ENCODE measurements at places on chromosomes 11 and 22. TPM values are rescaled to one million over a fixed set of nuclear protein-coding genes. Genes with fewer than 3 reads are reported as not detected.

GRCh38 chr22:44441401-44442185 is 56.4 kb downstream of the RTL6 start:
- no peak overlapping the region for H3K4me3 ChIP-seq
- no peak overlapping the region for H3K27ac ChIP-seq
- peaks cover 28% of the 10 kb centered on the region for H3K4me1 ChIP-seq
- no peaks in the 10 kb centered on the region for H3K27me3 ChIP-seq

DNA sequence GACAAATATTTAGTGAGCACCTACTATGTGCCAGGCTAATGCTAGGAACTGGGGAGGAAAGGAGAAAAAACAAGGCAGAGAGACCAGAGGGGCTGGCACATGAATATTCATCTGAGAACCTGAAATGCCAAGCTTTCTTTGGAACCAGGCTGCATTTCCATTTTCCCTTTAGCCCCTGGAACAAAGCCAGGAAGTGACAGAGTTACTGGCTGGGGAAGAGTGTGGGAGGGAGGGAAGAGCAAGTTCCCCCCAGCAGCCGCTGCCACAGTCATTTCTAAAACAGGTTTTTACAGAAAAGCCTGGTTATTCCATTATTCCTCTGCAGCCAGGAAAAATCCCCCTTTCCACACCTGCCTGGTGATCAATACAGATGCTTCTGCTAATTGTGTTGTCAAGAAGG is 97.0 kb downstream of the SPON1 start:
- no peaks in the 10 kb centered on the region for H3K27me3 ChIP-seq
- DNase-seq: no peak
- H3K4me1 ChIP-seq: no peaks in the 10 kb centered on the region
- H3K36me3 ChIP-seq: no peaks in the 10 kb centered on the region
- no peak overlapping the region for H3K4me3 ChIP-seq
- H3K27ac ChIP-seq: no peak overlapping the region

DNA sequence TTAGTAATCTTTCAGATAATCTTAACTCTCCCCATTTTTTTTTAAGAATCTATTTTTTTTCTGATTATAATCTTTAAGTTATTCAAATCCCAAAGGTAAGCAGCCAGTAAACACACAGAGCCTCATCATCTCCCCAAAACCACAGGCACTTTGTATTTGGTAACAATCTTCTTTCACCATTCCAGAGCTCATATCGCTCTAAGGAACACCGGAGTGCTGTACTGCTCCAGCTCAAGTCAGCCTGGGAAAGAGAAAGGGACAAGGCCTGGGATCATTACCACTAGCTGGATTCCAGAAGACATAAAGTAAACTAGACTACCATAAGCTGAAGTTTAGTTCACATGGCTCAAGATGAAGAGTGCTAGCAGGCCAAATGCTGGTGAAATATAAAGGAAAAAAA is 73.0 kb upstream of the APOA1 start:
- H3K4me1 ChIP-seq: peaks cover 30% of the 10 kb centered on the region
- H3K27ac ChIP-seq: peak overlapping the region; percentile 74
- no peak for DNase-seq
- H3K27me3 ChIP-seq: no peaks in the 10 kb centered on the region

DNA sequence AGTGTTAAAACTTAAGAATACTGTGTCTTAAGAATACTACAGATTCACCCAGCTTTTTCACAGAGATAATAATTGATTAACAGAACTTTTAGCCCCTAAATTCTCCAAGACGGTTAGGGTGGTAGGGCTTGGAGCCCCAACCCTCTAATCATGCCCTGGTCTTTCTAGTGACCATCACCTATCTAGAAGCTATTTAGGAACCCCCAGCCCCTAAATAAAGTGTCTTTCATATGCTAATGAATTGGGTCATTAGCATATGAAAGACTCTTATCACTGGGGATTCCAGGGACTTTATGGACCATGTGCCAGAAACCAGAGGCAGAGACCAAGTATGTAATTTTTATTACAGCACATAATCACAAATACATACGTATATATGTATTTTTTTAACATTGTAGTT is 999.7 kb upstream of the RAG2 start:
- no peak for DNase-seq
- no peak overlapping the region for H3K27ac ChIP-seq
- H3K4me1 ChIP-seq: no peaks in the 10 kb centered on the region
- H3K27me3 ChIP-seq: no peaks in the 10 kb centered on the region
- H3K4me3 ChIP-seq: no peak overlapping the region

DNA sequence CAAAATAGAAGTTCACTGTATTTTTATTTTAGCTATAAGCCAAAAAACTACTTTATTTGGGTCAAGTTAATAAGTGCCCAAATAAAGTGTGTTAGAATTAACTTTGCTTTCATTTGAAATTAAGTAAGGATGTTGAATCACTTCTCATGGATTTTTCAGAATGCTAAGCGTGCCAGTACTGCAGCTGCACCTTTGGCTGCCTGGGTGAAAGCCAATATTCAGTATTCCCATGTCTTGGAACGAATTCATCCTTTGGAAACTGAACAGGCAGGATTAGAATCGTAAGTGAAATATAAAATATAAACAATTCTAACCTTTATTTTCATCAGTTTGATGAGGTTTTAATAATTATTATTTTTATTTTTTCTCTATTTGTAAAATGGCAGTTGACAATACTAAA is 113.6 kb downstream of the DYNC2H1 start:
- no peaks in the 10 kb centered on the region for H3K36me3 ChIP-seq
- no peak overlapping the region for H3K4me3 ChIP-seq

DNA sequence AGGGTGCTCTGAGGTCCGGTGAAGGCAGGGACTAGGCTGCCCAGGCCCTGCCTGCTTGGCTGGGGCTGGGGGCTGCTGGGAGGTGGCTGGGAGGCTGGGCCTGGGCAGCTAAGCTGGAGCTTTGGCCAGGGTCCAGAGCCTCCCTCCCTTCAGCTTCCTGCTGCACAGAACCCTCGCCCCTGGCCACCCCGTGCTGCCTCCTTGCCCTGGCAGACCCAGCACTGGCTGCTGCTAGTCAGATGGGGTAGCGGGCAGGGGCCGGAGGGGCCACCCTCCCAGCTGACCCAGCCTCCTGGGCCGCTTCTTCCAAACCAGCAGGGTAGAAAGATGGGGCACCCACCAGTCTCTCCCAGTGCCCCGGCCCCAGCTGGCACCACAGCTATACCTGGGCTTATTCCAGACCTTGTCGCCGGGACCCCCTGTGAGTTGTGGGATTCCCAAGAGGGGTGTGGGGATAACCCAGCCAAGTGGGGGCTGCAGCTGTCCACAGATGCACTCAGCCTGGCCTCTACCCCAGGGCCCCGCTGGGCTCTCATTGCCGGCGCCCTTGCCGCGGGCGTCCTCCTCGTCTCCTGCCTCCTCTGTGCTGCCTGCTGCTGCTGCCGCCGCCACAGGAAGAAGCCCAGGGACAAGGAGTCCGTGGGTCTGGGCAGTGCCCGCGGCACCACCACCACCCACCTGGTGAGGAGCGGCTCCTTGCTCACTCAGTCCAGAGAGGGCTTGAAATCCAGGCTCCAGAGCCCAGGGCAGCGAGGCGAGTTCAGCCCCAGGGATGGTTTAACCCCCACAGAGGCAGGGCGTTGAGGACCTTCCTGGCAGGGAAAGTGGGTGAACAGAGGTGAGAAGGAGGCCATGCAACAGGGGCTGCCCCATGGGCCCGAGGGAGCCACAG is at the start of gene SYT8:
Gene SYT8 (plus strand): TSS at position 212 of the 892 bp plus-strand sequence. CDS start 116 bp downstream, at position 328.
- peak within 1 kb of the TSS; percentile 60 for H3K27ac ChIP-seq
- H3K36me3 ChIP-seq: no peaks in the 10 kb centered on the region
- DNase-seq: no peak
- H3K4me3 ChIP-seq: 0 out of 2 replicates have a peak within 1 kb of the TSS, but pooled peaks have one; percentile 24
- no peaks in the 10 kb centered on the region for H3K27me3 ChIP-seq

GRCh38 chr11:46895821-46896220 is 22.5 kb downstream of the LRP4 start:
- no peaks in the 10 kb centered on the region for H3K36me3 ChIP-seq
- no peaks in the 10 kb centered on the region for H3K27me3 ChIP-seq
- H3K4me1 ChIP-seq: peaks cover 28% of the 10 kb centered on the region
- H3K27ac ChIP-seq: no peak overlapping the region

DNA sequence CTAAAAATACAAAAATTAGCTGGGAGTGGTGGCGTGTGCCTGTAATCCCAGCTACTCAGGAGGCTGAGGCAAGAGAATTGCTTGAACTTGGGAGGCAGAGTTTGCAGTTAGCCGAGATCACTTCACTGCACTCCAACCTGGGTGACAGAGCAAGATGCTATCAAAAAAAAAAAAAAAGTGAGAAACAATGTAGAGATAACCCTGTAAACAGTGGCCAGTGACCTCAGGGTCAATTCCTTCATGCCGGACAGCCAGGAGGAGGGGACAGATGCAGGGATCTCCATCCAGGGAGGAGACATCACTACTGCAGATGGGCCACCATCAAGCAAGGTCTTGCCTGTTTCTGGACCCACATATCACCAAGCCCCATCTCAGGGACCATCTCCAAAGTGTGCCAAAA is 10.2 kb downstream of the CFL1 start:
- H3K4me3 ChIP-seq: no peak overlapping the region
- no peaks in the 10 kb centered on the region for H3K27me3 ChIP-seq
- DNase-seq: no peak
- H3K4me1 ChIP-seq: no peaks in the 10 kb centered on the region

- H3K4me3 ChIP-seq: no peak overlapping the region
- DNase-seq: no peak
- H3K27me3 ChIP-seq: no peaks in the 10 kb centered on the region
- no peaks in the 10 kb centered on the region for H3K36me3 ChIP-seq
Measured at GRCh38 chr11:88632163-88632562, 294.6 kb upstream of the CTSC start.

DNA sequence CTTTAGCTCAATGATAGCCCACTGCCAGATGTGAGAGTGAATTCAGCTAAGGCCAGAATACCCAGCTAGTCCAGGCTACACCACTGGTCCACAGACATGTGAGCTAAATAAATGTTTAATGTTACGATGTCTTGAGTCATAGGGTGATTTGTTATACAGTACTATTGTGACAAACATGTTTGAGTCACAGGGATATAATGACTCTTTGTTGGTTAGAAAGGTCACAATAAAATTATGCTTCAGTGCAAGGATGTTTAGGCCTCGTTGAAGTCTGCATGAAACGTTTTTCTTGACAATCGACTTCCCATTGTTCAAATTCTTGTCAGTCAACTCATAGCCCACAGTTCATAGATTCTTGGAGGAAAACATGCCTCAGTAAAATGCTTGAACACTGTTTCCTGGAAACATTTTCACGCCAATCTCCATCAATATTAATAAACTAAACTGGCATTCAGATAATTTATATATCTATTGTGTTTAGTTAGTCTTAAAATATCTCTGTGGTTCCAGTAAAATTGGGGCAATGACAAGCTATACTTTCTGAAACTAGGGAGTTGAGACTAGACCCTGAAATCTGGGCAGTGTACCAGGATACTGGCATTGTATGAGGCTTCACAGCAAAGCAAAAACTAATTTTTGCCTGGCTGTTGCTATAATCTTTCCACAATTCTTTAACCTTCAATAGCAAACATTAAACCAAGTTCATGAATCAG is 650.8 kb upstream of the KIRREL3 start:
- H3K4me1 ChIP-seq: no peaks in the 10 kb centered on the region
- H3K36me3 ChIP-seq: no peaks in the 10 kb centered on the region
- H3K4me3 ChIP-seq: no peak overlapping the region
- H3K27me3 ChIP-seq: no peaks in the 10 kb centered on the region
- H3K27ac ChIP-seq: no peak overlapping the region
- no peak for DNase-seq

GRCh38 chr22:48444320-48445112 is 1383.2 kb downstream of the BRD1 start:
- H3K36me3 ChIP-seq: no peaks in the 10 kb centered on the region
- no peaks in the 10 kb centered on the region for H3K4me1 ChIP-seq
- H3K27ac ChIP-seq: no peak overlapping the region
- DNase-seq: no peak
- no peak overlapping the region for H3K4me3 ChIP-seq
- peaks cover 95% of the 10 kb centered on the region for H3K27me3 ChIP-seq

DNA sequence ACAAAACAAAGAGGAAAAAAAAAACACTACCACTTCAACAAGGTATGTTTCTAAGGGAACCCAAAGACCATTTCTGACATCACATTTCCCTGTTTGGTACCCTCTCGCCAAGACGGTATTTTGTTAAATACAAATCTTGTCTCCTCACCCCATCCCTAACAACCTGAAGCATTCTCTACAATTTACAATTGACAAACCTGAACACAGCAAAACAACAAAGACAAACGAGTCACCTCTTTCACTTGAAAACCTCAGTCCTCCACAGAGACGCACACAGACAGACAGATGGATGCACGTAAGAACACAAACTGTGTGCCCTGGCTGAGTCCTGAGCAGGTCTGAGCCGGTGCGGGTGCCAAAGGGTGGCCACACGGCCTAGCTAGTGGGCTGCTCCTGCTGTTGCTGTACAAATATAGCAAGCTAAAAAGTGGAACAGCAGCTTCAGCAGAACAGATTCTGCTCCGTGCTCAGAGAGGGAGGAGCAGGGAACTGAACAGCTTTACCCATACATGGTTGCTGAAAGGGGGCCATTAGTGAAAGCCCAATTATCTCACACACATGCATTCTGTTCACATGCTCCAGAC is 28.5 kb downstream of the CELF1 start:
- no peak for DNase-seq
- peaks cover 5% of the 10 kb centered on the region for H3K36me3 ChIP-seq
- H3K4me3 ChIP-seq: no peak overlapping the region
- no peaks in the 10 kb centered on the region for H3K27me3 ChIP-seq
- peaks cover 30% of the 10 kb centered on the region for H3K4me1 ChIP-seq
- peak overlapping the region; percentile 59 for H3K27ac ChIP-seq

DNA sequence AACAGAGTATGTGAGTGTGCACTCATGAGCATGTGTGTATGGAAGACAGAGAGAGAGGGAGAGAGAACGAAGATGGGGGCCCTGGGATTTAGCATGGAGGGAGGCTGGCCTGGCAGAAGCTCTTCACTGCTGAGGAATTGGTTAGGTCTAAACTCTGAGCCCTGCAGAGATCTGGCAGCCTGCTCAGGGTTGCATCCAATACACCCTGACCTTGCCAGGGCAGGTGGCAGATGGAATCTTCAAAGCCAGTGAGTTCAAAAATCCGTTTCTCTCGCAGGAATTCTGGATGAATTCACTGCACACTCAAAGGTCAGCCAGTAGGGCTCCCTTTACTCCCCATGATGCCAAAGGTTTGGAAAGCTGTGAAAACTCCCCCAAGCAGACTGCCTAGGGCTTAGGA is 61.4 kb upstream of the OLFML1 start:
- H3K27me3 ChIP-seq: no peaks in the 10 kb centered on the region
- H3K4me3 ChIP-seq: no peak overlapping the region
- no peaks in the 10 kb centered on the region for H3K4me1 ChIP-seq
- DNase-seq: no peak

C11orf87 gene
- not detected for total RNA-seq

DLG2 gene
- 6.4 TPM for total RNA-seq

CRYBB3 gene
- 2.1 TPM for total RNA-seq

ADM2 gene
- total RNA-seq: 10.5 TPM

STIP1 gene
- 267 TPM for total RNA-seq

CARS1 gene
- total RNA-seq: 78.8 TPM

APOL3 gene
- total RNA-seq: 19.3 TPM

KCNQ1 gene
- total RNA-seq: 0.55 TPM

Data from PC-9 (cell line).